Stimulated activated CD4-positive, alpha-beta T cell treated with anti-CD3 and anti-CD28 coated beads, Interleukin-1b, Interleukin-23, amount 100 ng/mL, for 1 hour (primary cell): ENCODE measurements at places on chromosomes 13 and 19.

GRCh38 chr13:80010286-80010831, 330.6 kb downstream of the SPRY2 start:
- no peak for DNase-seq

DNA sequence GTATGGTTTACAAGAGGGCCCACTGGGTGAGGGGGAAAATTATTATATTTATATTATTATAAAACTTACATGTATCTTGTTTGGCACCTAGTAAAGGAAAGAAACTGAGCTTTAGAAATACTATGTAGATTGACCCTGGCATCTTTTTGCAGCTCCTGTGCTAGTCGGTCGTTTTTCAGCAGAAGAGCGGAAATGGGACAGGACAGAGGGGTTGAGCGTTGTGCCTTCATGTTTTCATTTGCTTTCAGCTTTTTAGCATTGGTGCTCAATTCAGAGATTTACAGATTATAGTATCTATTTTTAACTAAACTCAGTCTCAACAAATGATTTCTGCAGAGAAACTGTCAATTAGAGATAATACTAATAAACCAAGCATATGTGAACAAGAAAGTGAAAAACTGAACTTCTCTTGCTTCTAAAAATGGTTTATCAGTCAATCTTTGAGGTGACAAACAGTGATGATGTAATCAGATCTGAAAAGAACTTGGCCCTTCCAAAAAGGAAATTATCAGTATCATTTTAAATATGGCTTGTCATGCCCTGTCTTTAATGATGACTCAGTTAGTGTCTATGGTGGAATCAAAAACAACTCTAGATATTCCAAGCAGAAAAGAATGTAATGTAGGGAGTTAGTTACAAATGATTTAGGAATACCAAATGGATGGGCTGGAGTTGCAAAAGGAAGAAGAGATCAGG, 56.9 kb upstream of the KCTD4 start:
- no peak for DNase-seq

- no peak for DNase-seq
These were observed 86.6 kb downstream of the FLT1 start for GRCh38 chr13:28408235-28408848.

GRCh38 chr13:106753251-106753650, 185.3 kb upstream of the ARGLU1 start:
- DNase-seq: no peak

- no peak for DNase-seq
These were observed 23.5 kb upstream of the QTRT1 start for GRCh38 chr19:10677751-10678150.

DNA sequence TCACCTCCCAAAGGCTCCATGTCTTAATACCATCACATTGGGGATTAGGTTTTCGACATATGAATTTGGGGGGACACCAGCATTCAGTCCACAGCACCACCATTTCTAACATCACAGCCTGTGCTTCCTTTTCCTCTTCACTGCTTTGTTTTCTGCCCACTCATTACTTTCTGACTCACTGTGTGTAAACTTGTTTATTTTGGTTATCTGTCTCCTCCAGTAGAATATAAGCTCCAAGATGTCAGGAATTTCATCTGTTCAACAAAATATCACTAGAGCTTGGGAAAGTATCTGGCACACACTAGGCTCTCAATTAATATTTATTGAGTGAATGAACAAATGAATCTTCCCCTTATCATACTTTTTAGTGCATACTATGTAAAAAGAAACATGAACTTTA, 152.0 kb downstream of the NUFIP1 start:
- no peak for DNase-seq

- no peak for DNase-seq
These were observed 84.2 kb downstream of the AKAP11 start for GRCh38 chr13:42356184-42356575.

GRCh38 chr19:49390131-49390928, 2.3 kb downstream of the KASH5 start:
- no peak for DNase-seq

- DNase-seq: no peak
These were observed 14.4 kb upstream of the AKAP8 start for GRCh38 chr19:15393963-15394362.

DNA sequence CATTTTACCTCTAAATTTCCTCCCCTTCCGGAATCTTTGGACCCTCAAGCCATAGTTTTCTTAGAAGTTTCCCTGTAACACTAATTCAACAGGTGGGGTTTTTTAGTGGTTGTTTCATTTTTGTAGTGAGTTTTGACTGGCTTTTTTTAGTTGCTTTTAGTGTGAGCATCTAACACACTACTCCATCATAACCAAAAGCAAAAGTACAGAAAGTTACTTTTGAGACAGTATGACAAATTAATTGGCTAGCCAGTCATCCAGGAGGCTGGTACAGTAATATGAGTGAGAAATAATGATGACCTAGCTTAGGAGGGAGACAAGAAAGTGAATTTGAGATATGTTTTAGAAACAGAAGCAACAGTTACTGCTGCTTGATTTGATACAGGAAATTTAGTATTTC, 71.5 kb downstream of the DNAJC15 start:
- no peak for DNase-seq

DNA sequence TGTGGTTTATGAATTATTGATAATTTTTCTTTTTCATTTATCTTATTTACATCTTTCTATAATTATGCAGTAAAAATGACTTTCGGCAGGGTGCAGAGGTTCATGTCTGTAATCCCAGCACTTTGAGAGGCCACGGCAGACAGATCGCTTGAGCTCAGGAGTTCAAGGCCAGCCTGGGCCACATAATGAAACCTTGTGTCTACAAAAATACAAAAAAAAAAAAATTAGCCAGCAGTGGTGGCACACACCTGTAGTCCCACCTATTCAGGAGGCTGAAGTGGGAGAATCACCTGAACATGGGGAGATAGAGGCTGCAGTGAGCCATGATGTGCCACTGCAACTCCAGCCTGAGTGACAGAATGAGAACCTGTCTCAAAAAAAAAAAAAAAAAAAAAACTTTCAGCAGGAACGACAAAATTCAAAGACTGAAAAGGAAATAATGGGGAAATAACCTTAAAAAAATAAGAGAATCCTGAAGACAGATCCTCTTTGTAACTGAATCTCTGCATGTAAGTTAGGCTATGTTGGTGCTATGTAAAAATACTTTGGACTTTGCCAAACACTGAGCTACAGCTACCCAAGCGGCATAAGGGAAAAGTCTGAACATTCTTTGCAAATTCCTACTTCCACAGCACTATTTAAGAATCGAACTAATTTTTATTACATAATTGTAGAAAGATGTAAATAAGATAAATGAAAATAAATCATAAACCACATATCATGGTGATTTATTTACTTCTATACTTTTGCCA, 36.7 kb upstream of the WDFY2 start:
- no peak for DNase-seq

- DNase-seq: no peak
These were observed 927 bp upstream of the TSHZ3 start for GRCh38 chr19:31350033-31350692.

DNA sequence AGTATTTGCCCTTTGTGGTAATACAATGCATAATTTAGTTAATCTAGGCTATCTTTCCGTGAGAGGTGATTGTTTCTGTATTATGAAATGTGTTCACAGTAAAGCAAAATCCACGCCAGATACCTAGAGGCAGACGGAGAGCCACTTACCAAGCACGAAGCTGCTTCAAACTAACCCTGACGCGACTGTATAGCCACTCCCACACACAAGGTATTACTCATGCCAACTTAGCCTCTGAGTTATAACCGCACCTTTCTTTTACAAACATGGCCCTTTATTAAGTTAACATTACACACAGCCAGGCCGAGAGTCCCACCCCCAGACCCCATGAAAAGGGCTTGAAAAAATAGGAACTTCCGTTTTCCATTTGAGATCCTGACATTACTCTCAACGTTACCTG, 185.7 kb downstream of the ABCC4 start:
- no peak for DNase-seq

DNA sequence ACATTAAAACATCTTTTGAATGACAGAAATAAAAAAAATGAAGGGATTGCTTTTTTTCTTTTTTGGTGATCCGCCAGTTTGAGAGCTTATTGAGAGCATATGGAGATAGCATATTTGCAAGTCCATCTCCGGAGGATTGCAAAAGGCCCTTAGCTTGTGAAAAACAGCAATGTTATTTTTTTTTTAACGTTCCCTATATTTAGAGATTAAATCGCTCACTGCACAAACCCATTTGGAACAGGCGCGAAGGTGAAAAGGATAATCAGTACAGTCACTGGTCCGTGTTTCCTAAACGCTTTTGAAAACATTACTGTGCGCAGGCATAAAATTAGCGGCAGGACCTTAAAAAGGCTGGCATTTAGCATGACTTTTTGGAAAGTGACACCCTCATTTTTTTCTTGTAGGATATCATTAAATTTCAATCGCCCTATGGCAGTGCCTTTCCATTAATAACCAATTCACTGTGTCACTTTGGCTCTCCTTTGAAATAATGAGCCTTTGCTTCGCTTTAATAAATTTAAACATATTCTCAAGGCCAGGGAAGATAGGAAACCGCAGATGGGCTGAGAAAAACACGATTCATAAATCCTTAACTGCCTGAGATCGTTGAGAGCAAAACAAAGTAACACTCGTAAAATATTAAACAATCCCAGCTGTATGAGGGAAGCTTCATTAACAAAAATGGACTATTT, 342.2 kb downstream of the DACH1 start:
- DNase-seq: no peak

DNA sequence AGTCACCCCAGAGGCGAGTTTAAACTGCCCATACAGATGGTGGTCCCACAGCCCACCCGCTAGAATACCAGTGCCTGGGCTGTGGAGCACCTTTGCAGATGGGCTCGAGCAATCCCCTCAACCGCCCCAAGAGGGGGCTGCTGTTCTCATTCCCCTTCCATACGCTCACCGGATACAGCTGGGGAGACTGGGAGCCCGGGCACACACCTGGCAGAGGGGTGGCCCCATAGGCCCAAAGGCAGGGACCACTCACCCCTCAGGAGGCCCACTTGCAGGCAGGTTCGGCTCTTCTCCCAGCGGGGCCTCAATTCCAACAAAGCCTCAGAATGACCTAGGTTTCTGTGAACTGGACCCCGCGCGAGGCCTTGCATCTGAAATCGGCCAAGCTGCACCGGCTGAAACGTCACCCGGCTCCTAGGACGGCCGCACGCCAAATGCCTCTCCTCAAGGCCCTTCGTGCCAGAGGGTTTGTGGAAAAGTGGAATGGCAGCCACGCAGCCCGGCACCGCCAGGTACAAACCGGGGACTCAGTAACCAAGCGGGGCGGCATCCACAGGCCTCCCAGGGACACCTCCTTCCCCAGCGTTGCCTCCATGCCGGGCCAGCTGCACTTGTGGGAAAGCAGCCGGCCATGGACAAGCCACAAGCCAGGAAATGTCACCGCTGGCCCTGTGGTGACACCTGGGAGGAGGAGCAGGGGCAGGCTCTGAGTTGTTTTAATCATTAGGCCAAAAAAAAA, 18.7 kb downstream of the MLLT1 start:
- DNase-seq: no peak

- no peak for DNase-seq
These were observed 1.6 kb downstream of the BRSK1 start for GRCh38 chr19:55285229-55285890.

- no peak for DNase-seq
These were observed 38.2 kb downstream of the MTMR6 start for GRCh38 chr13:25249001-25249543.

GRCh38 chr19:14310055-14310454, 71.2 kb upstream of the ADGRE5 start:
- DNase-seq: no peak

- DNase-seq: no peak
These were observed 17.8 kb downstream of the POP4 start for GRCh38 chr19:29623726-29624488.

GRCh38 chr13:47932950-47933923, 67.8 kb downstream of the SUCLA2 start:
- no peak for DNase-seq

DNA sequence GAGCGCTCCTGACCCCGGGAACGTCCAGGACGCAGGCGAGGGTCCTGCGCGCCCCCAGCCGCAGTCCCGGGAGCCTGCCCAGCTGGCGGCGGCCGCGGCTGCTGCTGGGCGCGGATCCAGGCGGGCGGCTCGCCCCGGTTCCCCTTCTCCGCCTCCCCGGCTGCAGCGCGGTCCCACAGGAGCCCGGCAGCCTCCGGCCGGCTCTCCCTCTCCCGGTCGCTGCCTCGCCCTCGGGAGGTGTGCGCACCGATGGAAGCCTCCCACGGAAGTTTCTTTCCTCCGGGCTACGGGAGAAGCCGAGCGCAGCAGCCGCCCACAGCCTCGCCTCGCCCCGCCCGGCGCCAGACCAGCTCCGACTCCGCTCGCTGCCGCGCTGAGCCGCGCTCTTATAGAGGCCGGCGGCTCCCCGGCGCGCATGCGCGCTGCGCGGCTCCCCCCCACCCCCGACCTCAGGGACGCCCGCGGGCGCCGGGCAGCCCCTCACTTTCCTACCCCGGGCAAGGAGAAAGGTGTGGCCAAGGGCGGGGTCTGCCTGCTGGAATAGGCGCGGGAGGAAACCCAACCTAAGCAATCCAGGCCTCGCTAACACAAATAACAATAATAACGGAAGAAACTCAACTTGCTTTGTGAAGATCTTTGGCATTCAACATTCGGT, at the start of gene SHISA2:
Gene SHISA2 (minus strand): TSS at position 360 of the 655 bp plus-strand sequence. CDS start 1,041 bp downstream, outside the sequence.
- DNase-seq: no peak

- no peak for DNase-seq
These were observed 3.7 kb upstream of the IRS2 start for GRCh38 chr13:109790086-109790485.

- DNase-seq: no peak
These were observed 22.1 kb upstream of the GGACT start for GRCh38 chr13:100610391-100611347.

- DNase-seq: no peak
These were observed 10.1 kb downstream of the NLRP12 start for GRCh38 chr19:53813996-53814395.

DNA sequence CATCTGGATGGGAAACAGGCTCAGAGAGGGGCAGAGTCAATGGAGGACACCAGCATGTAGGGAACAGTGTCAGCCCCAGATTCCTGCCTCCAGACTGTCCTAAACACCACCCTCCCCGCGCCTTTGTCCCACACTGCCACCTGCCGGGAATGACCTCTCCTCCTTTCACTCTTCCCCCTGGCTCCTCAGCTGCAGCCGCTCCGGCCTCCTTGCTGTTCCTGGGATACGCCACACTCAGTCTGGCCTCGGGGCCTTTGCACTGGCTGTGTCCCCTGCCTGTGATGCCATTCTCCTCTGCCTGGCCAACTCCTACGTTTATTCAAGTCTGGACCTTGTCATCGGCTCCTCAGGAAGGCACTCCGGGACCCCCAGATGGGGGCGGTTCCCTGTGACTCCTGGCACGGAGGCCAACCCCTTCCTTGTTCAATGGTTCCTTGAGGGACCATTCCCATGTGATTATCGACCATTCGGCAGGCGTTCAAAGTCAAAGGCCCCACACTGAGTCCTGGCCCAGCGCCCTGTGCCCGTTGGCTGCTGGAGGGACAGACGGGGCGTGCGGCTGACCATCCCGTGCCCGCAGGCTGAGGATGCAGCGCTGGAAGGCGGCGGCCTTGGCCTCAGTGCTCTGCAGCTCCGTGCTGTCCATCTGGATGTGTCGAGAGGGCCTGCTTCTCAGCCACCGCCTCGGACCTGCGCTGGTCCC, 15.8 kb downstream of the FUT6 start:
- no peak for DNase-seq

- no peak for DNase-seq
These were observed 146.2 kb downstream of the GPC6 start for GRCh38 chr13:93372856-93373255.
